ENCODE measurements at places on chromosomes 2 and 18.

DNA sequence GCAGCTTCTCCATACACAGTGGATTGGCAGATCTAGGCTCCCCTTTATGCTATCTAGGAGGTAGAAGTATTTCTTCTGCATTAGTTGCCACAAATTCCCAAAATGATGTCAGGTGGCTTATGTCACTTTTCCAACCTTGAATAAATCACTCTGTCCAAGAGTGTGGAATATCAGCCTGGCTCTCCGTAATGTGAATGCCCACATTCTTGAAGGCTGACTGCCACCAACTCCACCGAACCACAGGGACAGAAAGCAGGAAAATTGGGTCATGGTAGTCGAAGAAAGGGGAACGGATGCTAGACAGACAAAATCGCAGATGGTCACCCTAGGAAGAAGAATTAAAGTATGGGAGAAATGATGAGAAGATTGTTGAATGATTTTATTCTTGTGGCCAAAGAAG is 624.9 kb upstream of the CDH2 start:
- no peak for DNase-seq

- DNase-seq, result no peak
These were observed 16.1 kb downstream of the ADAM17 start for GRCh38 chr2:9539531-9539930.

GRCh38 chr2:232142049-232142448 is 180.5 kb downstream of the DIS3L2 start:
- DNase-seq, result no peak

DNA sequence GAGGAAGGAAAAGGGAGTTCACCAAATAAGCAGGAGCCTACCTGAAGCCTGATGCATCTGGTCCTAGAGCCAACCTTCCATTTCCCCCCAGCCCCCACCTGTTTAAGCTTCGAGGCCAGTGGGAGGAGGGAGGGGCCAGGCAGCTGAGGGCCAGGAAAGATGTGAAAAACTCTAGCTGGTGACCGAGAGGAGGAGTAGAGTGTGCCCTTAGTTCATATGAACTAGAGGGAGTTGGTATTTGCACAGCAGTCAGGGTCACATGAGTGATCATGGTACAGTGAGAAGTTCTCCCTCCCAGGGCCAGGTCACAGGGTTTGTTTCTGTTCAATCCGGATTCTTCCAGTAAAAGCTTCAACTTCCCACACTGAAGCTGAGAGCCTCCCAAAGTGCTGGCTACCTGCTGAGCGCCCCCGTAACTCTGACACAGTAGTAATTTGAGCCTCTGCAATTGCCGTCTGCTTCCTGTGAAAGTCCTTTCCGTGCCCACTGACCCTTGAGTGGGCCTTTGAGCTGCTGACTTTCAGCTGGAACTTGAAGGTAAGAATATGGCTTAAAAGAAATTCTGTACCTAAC is at the start of gene SULT1C2:
Gene SULT1C2 (plus strand): TSS at position 362 of the 573 bp plus-strand sequence. CDS start 4,773 bp downstream, outside the sequence.
- DNase-seq, result no peak

Data from natural killer cell treated with Interleukin-12 subunit alpha and Interleukin-12 subunit beta and Interleukin-15 and Interleukin-18, amount 100 ng/mL, for 72 hours (primary cell).